ENCODE measurements at places on chromosomes 2 and 18.

- DNase-seq: no peak
Observed at GRCh38 chr2:67865917-67866316, 196.9 kb downstream of the C1D start.

DNA sequence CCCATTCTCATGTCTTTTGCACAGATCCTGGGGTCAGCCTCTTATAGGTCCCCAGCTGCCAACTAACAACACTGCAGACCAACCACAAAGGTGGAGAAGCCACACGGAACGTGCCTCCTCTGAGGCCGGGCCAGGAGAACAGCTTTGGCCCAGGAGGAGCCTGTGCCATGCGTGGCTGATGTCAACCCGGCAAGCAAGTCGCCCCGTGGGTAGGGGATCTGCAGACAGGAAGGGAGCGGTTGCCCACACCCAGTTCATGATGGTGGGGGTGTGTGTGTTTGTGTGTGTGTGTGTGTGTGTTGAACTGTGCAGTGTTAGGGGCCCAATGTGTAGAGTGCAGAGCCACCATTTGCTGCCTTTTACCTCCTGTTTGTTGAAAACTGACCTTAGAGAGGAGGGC is 2.4 kb upstream of the CLEC4F start:
- no peak for DNase-seq

GRCh38 chr2:164954954-164955701 is at the start of gene SLC38A11:
SLC38A11 (minus strand) TSS chr2:164955525; CDS start chr2:164955247, 278 bp downstream.
- DNase-seq: peak; percentile 1

GRCh38 chr18:6948281-6949055 is 169.1 kb downstream of the LAMA1 start:
- DNase-seq: no peak

- DNase-seq: no peak
Observed at GRCh38 chr2:124880995-124881394, 855.9 kb downstream of the CNTNAP5 start.

All from inflammatory macrophage (primary cell).